ENCODE measurements at places on chromosomes 12 and 14.

GRCh38 chr12:65761301-65761700 lies 63.0 kb upstream of the HMGA2 start:
- no peak for DNase-seq

DNA sequence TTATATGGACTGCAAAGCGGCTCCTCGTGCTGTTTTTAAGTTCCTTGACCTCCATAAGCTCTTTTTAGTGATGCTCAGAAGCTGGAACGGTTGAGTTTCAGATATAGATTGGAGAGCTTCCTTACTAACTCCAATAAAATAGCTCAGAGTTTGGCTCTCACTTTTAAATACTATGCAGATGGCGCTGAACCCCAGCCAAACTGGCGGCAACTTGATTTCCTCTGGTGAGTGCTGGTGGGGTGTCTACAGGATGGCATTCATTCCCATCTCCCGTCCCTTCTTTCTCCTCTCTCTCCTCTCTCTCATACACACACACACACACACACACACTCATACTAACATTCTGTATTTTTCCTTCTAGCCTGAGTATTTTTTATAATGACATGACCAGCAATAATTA lies 346.3 kb downstream of the ETNK1 start:
- no peak for DNase-seq

DNA sequence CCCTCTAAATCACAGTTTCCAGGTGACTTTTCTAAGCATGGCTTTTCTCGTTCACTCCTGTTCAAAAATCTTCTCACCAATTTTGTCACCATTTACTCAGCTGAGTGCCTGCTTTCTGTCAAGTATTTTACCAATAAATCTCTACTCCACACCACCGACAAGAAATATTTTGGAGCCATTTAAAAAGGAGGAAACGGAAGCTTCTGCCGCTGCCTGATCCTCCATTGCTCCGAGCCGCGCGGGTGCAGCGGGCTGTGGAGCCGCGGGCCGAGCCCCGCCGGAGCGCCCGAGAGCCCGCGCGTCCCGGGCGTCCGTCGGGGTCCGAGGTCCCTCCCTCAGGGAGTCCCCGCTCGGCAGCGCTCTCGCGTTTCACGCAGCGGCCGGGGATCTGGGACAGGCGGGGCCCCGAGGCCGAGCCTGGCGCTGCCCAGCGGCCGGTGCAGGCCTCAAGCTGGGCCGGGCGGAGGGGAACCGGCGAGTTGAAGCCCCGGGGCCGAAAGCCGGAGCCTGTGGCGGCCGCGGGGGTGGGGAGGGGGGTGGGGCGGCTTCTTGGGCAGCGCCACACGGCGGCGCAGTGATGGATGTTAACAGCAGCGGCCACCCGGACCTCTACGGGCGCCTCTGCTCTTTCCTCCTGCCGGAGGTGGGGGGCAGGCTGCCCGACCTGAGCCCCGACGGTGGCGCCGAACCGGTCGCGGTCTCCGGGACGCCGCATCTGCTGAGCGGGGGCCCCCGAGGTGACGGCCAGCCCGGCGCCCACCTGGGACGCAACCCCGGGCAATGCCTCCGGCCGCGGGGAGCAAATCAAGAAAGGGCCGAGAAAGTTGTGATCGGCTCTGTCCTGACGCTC lies 1.1 kb upstream of the HEBP1 start:
- DNase-seq = peak; percentile 12

GRCh38 chr14:21631084-21631483 lies 3.7 kb downstream of the OR10G2 start:
- no peak for DNase-seq

DNA sequence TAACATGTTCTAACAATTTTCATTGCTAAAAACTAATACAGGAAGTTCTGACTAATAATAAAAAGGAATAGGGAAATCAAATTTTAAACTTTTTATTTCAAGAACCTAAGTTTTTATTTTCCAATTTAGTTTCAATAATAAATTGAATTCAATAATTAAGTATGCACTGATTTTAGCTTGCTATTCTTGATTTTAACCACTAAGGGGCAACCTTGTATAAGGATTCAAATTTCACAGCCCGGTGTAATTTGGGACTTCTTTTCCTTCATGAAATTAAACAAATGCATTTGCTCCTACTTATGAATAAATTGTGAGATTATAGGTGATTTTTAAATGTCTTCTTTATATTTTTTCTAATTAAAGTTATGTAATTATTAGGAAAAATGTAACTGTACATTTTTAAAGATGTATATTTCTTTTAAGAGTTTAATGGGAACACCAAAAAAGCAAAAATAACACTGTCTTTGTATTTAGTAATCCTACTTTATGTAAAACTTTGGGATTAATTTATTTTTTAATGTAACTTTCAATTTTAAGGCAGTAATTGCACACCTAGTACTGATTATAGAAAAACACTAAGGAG lies 241.4 kb upstream of the PDZRN4 start:
- DNase-seq = no peak

DNA sequence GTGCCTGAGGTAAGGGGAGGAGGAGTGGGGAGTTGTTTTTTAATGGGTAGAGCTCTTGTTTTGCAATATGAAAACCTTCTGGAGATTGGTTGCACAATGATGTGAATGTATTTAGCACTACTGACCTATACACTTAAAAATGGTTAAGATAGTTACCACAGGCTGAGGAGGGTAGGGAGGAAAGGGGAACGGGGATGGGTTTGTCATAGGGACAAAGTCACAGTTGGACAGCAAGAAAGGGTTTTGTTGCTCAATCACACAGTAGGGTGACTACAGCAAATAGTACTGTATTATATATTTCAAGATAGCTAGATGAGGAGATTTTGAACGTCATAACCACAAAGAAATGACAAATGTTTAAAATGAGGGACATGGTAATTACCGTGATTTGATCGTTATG lies 1562.4 kb downstream of the AACS start:
- DNase-seq = no peak

DNA sequence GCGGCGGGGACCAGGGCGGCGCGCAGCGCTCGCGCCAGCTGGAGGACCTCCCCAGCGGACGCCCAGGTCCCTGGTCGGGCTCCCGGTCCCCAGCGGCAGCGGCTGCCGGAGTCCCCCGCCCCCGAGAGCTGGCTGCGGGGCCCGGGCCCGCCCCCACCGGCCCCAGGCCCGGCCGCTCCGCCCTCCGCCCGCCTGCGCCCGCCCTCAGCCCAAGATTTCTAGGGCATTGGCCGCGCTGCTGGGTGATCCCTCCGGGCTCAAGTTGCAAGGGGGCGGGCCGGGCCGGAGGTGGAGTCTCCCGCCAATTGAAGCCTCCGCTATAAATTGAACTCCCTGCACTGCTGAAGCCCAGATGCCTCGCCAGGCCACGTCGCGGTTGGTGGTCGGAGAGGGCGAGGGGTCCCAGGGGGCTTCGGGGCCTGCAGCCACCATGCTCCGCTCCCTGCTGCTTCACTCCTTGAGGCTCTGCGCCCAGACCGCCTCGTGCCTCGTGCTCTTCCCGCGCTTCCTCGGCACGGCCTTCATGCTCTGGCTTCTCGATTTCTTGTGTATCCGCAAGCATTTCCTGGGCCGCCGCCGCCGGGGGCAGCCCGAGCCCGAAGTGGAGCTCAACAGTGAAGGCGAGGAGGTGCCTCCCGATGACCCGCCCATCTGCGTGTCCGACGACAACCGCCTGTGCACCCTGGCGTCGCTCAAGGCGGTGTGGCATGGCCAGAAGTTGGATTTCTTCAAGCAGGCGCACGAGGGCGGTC lies at the start of gene DIO3:
TSS of gene DIO3 (plus strand) at position 351 of the 752 bp plus-strand sequence.
- DNase-seq = no peak
